ENCODE measurements at places on chromosomes 6 and 20.
A peak's percentile ranks its signal among the peaks of the same experiment; 100 is the strongest.

GRCh38 chr6:456358-456867 lies 64.9 kb downstream of the IRF4 start:
- no peak for DNase-seq

DNA sequence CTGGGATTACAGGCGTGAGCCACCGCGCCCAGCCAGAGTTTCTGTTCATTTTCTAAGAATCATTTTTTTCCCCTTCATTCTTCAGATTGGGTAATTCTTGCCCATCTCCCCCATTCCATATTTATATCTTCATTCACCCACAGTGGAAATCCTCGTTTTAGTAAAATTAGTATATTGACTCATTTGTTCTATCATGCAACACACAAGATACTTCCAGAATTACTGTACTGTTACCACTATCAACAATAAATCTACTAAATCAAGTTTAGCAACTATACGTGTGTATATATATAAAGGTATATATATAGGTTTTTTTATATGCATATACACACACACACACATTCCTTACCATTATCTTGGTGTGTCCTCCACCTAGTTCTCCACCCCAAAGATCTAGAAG lies 41.2 kb upstream of the KCNG1 start:
- DNase-seq, result no peak

DNA sequence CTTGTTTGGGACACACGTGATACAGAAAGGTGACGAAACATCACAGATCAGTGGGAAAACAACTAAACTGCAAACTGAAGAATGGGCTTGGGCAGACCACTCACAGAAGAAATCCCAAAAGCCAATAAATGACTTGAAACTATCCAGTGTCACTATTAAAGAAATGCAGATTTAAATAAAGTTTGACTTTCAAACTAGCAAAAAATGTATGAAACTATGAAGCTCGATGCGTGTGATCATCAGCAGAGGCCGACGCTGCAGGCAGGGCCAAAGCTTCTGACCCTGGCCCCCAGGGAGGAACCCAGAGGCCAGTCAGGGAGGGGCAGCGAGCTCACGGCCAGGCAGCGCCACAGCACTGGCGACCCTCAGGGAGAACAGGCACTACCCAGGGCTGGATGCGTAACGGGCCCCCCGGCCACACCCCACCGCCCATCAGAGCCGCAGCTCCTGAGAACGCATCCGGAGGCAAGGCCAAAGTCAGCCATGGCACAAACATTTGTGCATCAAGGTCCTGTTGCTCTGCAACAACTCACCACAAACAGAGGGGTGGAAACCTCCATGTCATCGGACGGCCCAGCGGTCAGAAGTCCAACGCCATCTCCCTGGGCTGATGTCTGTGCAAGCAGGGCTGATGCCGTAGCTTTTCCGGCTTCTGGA lies 94.1 kb downstream of the YTHDF1 start:
- DNase-seq, result no peak

GRCh38 chr6:148954934-148955333 lies 208.1 kb downstream of the UST start:
- no peak for DNase-seq

- DNase-seq, result no peak
Measured at GRCh38 chr6:282177-282866, 10.0 kb upstream of the DUSP22 start.

DNA sequence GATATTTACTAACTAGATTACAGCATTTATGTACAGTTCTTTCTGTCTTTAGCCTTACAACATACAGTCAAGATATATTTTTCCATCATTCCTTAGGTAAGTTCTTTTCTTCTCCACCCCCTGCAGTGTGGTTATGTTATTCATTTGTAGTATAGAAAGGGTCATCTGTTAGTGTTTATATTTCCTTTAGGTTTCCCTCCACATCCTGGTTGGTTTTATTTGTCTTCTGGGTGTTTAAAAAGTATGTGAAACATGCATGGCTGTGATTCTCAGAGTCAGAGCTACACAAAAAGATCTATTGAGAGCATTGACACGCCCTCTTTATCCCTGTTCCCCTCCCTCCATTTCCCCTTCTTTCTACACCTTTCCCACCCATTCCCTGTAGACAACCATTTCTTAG lies 20.1 kb downstream of the DHX35 start:
- DNase-seq, result no peak

DNA sequence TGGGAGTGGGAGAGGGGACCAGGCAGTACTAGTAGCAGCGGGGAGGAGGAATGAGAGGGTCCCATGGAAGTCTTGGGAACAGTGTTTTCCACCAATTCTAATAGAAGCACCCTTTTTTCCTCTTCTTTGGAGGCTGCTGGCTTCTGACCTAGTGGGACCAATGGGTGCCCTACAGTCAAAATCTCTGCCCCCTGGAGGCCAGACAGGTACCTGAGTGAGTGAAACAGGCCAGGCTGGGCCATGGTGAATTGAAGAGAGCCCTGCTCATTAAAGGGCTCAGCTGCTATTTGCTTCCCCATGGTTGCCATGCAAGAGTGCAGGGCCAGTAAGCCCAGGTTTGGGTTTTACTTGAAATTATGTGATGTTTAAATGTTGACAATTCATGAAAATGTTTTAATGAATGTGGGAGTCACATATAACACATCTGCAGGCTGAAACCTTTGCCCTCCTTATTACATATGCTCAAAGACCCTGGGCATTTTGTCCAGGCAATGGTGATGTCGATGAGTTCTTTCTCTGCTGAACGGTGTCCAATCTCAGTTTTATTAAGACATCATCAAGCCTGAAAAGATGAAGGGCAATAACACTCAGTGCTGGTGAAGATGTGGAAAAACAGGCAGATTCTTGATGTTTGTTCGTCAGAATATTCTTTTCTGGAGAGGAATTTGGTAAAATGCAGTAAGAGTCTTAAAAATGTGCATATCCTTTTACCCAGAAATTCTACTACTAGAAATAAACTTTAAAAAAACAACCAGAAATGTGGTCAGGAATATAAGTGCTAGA lies 42.3 kb upstream of the OCSTAMP start:
- no peak for DNase-seq

DNA sequence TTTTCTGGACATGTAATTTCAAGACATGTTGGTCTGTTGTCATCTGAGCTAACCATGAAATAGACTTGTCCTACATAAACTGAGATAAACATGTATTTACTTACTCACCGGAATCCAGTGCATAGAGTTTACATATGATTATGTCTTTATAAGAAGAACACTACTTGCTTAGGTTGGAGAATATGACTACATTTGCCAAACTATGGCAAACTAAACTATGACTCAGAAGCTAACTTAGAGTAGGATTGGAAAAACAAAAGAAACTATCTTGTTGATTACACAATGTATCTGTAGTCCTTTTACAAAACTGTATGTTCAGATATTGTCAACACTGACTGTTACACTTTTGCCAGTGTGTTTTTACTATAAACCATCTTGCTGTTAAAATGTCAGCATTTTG lies 113.3 kb downstream of the CRYBG1 start:
- DNase-seq, result no peak

GRCh38 chr20:3890398-3890751 lies 1.2 kb downstream of the PANK2 start:
- DNase-seq, result no peak

DNA sequence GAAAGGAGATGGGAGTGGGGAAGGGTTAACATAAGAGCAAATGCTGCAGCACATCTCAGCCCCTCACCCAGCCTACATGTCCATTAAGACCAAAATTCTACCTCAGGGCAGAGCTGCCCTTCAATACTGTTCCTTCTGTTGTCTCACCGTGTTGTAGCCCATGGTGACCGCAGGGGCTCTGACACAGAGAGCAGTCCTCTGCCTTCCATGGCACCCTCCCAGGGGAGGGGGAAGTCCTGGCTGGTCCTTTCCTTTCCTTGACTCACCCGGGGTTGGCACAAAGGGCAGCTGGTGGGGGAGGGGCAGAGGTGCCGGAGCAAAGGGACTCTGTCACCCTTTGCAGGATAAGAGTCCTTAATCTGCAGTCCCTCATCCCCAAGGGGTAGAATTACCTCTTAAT lies 15.2 kb downstream of the NKX2-2 start:
- DNase-seq, result no peak

- DNase-seq, result no peak
Measured at GRCh38 chr6:83708546-83708969, 343 bp downstream of the SNAP91 start.

- DNase-seq, result no peak
Measured at GRCh38 chr6:45297320-45297719, 30.8 kb upstream of the RUNX2 start.

GRCh38 chr6:73180076-73180738 lies 45.1 kb downstream of the KHDC1L start:
- no peak for DNase-seq

DNA sequence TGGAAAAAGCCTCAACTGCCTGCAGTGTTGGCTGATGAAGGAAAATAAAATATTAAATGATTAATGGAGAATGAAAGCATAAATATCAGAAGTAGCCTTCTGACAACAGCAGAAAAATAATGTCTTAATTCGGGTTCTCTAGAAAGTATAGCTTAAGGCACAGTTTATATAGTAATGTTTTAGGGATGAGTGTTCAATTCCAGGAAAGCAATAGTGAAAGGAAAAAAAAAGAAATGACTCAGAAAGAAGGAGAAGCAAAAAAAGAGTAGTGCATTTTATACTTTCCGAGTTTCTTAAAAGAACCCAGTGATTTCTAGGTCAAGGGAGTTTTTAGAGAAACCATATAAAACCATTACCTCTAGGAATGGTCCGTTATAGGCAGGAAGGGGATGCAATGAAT lies 137.3 kb downstream of the HTR1B start:
- no peak for DNase-seq

GRCh38 chr6:53492860-53493634 lies 51.9 kb downstream of the GCLC start:
- DNase-seq, result peak; percentile 14

- no peak for DNase-seq
Measured at GRCh38 chr6:38567436-38567835, 72.3 kb downstream of the BTBD9 start.

DNA sequence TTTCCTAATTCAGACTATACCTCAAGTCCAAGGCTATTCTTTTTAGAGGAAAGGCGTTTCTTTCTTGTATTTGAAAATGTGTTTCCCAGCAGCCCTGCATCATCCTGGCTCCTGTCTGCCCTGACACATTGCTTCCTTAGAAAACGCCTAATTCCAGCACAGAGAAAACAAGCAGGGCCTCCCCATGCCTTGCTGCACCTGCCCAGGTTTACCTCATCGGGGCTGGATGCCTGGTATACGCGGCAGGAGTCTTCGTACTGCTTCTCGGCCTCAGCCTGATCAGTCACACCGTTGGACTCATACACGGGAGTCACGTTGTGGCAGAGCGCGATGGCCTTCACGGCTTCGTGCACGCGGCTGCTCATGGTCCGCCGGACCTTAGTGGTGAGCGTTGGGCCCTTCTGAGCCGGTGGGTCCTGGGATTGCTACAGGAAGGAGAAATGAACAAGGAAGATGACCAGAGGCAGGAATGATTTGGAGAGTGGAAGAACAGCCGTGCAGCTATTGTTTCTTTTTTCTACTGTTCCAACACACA lies 111.4 kb downstream of the ATP9A start:
- DNase-seq, result no peak

DNA sequence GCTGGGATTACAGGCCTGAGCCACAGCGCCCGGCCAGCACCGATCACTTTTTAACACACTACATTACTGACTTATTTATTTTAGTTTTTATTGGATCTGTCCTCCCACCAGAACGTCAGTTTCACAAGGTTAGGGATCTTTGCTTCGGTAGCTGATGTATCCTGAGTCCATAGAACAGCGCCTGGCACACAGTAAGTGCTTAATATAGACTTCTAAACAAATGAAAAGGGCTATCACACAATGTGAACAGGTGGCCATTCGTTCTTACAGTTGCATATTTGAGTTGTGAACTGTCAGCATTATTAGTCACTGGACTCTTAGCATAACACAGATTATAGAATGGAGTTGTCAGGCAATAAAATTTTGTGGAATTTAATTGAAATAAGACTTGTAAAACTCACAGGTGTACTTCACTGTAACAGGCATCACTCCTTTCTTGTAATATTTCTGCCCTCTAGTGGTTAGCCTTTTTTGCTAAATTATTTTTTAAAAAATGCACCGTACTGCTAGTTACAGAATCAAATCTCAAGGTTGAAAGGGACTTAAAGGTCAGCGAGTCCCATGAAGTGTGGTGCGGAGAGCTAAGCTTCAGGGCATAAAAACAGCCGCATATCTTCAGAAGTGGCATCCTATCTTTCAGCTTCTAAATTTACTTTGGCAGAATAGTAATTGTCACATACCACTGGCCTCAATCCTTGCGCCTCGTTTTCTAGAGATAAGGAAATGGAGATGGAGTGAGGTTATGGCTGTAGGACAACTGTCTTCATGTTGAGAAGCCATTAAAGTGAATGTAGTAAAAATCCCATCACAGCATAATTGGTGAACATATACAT lies 3.4 kb upstream of the TBC1D7 start:
- no peak for DNase-seq

DNA sequence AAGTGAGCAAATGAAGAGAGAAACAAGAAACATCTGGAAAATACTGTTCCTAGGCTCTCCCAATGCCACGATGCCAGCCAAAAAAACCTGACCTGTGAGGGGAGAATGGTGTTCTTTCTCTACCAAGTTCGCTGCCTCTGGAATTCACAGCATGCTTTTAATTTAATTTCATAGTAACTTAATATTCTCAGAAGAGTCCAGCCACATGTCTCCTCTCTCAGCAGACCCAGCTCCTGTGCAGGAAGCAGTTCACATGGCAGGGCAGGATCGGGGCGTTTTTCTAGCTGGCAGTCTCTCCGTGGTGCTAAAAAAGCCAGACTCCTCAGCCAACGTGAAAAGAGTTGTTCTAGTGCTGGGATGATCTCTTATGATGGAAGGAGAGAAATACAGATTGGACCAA lies 57.5 kb downstream of the BFSP1 start:
- DNase-seq, result no peak

GRCh38 chr6:167148997-167149396 lies 8.8 kb downstream of the GPR31 start:
- DNase-seq, result no peak

GRCh38 chr6:32883789-32884188 lies 29.8 kb downstream of the PSMB9 start:
- DNase-seq, result no peak

GRCh38 chr20:24360531-24360930 lies 108.9 kb upstream of the SYNDIG1 start:
- DNase-seq, result no peak

- DNase-seq, result no peak
Measured at GRCh38 chr20:59364611-59365010, 64.2 kb downstream of the EDN3 start.

DNA sequence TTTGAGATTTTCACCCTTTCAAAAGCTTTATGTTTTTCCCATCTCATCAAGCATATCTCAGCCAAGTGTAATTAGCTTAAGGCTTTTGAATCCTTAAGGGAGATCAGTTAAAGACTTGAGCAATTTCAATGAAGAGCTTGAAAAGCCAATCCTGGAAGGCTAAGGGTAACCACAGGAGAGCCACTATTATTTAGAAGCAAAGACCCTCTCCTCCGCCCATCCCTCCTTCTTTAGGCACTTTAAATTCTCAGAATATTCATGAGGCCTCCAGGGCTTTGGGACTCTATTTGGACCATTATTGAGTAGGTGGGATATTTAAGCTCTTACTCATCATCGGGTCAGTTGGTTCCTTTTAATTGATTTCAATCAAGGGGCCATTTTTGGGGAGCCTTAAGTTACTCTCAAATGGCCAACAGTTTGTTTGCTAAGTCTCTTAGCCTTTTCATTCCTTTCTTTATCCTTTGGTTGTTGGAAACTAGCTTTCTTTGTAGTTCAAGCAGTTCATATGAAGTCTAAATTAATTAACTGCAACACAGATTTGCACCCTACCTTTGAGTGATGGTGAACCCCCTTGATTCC lies 567.2 kb downstream of the KIF16B start:
- DNase-seq, result no peak

- DNase-seq, result no peak
Measured at GRCh38 chr20:35561671-35562070, 19.8 kb downstream of the ERGIC3 start.

GRCh38 chr20:49519777-49520359 lies 37.4 kb upstream of the KCNB1 start:
- no peak for DNase-seq

Measured in activated CD4-positive, alpha-beta T cell treated with anti-CD3 and anti-CD28 coated beads for 24 hours (primary cell).